ENCODE measurements at places on chromosomes 13 and 19.

DNA sequence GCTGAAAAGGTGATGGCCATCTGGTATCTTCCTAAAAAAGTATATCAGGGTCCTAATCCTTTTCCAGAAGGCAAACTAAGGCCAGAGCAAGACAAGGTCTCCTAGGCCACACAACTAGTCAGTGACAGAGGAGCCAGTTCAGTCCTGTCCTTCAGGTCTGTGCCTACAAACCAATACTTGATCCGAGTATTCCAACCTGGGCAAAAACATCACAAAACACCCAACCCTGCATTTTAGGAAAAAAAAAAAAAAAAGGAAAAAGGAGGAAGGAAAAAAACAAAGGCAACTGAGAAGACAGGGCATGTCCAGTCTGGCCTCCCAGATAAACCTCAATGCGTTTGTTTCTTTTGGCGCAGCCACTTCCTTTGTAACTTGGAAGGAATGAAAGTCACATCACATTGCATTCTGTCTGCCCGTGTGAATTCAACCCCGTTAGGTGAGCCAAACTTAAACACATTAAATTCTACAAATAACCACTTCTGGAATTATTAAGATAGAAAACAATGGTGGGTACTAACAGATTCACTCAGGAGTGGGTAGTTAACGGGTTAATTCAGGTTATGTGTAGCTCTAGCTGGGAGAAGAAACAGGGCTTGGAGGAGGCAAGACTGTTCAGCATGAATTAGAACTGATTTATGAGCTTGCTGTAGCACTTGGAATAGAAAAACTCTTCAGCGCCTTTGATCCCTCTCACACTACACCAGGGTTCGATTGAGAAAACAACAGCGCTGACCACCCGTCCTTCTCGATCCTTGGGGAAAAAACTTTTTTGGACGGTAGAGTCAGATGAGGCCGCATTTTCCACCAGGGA is 43.0 kb upstream of the HNRNPA1L2 start:
- no peak for DNase-seq

- DNase-seq, result no peak
Measured at GRCh38 chr19:13712767-13713201, 51.5 kb upstream of the MRI1 start.

DNA sequence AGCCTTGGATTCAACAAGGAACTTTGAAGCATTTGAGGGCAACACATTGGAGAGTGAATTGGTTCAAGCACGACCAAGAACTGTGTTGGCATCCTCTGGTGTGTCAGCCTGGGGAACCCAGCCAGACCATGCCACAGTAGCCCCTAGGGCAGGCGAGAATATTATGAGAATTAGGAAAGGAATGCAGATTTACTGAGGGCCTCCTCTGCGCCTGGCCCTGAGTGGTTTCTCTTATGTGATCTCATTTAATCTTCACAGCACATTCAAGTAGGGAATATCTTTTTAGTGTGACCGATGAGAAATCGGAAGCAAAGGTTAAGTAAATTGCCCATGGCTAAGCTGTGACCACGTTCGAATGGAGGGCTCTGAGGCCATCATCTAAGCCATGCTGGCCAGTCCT is 15.3 kb upstream of the ERICH6B start:
- no peak for DNase-seq

DNA sequence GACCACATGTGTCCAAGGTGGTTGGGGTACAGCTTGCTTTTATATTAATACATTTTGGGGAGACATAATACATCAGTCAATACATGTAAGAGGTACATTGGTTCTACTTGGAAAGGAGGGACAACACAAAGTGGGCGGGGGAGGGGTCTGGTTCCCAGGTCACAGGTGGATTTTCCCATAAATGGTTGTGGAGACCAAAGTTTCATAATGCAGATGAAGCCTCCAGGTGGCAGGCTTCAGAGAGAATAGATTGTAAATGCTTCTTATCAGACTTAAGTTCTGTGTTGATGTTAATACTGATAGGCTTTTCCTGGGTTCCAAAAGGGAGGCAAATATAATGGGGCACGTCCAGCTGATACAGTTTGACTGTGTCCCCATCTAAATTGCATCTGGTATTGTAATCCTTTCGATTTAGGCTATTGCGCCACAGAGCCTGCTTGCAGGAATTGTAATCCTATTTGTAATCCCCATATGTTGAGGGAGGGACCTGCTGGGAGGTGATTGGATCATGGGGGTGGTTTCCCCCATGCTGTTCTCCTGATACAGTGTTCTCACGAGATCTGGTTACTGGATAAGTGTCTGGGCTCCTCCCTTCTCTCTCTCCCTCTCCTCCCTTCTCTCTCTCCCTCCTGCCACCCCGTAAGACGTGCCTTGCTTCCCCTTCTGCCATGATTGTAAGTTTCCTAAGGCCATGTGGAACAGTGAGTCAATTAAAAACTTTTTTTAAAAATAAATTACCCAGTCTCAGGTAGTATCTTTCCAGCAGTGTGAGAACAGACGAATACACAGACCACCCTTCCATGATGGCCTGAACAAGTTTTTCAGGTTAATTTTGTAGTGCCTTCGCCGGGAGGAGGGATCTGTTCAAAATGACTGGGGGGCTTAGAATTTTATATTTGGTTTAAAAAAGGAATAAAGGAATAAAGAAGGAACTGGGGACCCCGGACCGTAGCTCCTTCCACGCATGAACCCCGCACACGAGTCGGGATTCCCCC is 44.9 kb downstream of the ZNF823 start:
- no peak for DNase-seq

DNA sequence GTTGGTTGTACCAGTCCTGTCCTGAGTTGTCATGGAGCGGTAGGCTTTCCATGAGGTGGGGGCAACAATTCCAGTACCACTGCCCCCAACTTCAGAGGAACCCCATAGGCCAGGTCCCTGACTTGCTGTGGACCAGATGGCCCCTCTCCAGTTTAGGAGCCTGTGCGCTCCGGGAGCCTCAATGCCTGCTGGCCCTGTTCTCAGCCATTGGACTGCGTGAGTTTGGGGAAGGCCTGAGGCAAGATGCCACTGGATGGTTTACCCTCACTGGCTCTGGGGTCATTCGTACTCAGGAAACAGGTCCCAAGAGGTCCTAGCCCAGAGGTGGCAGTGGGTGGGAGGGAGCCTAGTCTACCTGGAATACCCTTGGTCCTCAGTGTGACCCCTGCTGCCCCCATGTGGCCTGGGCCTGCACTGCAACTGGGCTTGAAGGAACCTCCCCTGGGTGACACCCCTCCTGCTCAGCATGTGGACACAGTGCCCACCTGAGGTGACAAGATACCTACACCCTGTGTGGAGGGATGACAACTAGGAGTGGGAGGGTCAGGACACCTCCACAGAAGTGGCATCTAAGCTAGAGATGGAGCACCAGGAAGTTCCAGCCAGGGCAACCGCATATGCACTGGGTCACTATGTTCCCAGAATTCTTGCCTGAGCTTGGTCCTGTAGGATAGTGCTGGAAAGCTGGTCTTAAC is 6.0 kb upstream of the PRR19 start:
- peak; percentile 93 for DNase-seq

GRCh38 chr13:30255696-30256095 is 51.7 kb downstream of the KATNAL1 start:
- no peak for DNase-seq

DNA sequence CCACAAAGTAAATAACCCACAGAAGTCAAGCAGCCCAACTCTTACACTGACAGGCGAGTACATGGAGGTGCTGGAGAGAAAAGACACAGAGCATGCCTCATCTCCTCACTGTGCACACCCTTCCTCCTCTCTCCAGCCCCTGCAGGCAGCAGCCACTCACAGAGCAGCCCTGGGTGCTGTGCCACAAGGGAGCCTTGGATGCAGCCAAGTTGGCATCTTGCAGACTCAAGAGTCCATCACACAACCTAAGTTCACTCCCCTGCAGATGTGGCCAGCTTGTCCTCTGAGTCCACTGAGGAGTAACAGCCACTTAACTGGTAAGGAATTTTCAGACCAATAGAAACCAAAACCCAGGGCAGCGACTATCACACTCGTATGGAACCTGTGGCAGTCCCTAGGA is 47.4 kb downstream of the BRD4 start:
- DNase-seq, result no peak

- no peak for DNase-seq
Measured at GRCh38 chr13:30366088-30366487, 56.2 kb upstream of the UBE2L5 start.

GRCh38 chr13:41742917-41743552 is 217.9 kb downstream of the VWA8 start:
- DNase-seq, result no peak

DNA sequence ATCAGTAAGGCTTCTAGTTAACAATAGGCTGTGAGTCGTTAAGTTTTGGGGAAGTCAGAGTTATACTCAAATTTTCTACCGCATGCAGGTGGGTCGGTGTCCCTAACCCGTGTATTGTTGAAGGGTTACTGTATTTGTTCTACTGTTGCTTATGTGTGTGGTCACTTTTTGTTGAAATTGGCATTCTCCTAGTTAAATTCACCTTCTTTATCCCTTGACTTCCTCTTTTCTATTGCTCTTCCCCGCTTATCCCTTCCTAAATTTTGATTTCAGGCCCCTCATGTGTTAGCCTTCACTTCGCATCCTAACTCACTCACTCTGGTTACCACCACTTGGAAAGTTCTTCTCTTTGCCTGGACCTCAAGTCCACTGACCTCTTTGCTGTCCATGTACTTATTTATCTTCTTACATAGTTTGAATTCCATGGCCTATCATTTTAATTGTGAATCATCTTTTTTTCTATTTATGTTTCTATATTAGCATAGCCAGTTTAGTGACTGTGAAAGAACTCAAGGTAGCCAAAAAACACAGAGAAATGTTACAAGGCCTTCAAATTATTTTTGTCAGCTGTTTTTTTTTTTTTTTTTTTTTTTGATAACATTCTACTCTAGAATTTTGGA is 52.9 kb downstream of the NDFIP2 start:
- no peak for DNase-seq

- DNase-seq, result no peak
Measured at GRCh38 chr19:12626958-12627357, 16.2 kb downstream of the ZNF791 start.

DNA sequence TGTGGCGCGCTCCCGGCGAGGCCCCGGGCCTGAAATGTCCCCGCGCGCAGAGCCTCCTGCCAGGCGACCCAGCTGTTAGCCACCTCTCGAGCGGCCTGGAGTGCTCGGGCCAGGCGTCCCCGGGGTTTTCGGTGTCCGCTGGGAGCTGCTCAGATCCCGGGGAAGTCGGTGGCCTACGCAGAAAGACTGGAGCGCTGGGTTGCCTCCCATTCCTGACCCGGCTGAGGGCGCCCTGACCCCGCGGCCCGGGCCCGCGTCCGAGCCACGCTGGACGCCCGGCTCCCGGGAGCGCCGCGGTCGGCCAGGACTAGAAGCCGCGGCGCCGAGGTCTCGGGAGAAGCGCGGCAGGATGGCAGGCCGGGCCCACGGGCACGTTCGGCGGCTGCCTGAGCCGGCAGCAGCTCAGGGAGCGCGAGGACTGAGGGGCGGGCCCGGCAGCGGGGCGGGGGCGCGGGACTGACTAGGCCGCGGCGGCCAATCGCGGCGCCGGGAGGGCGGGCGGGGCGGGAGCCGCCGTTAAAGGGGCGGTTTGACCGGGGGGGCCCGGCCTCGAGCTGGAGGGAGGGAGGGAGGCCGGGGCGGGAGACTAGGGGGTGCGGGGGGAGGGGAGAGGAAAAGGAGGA is 1.3 kb upstream of the ZIC2 start:
- peak; percentile 83 for DNase-seq

GRCh38 chr13:33535061-33535460 is 249.5 kb upstream of the STARD13 start:
- DNase-seq, result no peak

DNA sequence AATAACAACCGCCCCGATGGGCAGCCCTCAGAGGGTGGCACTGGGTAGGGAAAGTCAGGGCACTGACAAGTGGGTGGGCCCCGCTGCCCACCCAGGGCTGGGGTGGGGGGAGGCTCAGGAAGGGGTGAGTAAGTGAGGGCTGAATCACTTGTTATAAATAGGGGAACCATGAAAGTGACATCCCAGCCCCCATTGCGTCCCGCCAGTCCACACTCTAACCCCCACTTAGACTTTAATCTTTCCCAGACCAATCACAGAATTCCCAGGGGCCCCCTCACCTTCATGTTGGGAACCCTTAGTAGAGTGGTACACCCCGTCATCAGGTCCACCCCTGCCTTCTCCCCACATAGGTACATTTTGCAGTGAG is 37.0 kb upstream of the NANOS3 start:
- DNase-seq, result no peak

DNA sequence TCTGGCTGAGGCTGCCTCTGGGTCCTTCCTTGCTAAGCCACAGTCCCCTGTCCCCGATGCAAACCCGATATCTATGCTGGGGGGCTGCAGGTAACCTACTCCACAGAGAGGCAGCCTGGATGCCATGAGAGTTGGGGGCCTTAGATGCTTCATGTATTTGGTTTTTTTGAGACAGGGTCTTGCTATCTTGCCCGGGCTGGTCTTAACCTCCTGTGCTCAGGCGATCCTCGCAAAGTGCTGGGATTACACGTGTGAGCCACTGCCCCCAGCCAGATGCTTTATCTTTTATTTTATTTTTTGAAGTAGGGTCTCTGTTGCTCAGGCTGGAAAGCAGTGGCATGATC is 1.5 kb downstream of the ATCAY start:
- DNase-seq, result no peak

GRCh38 chr19:50449236-50449899 is 16.7 kb downstream of the MYBPC2 start:
- no peak for DNase-seq

- DNase-seq, result no peak
Measured at GRCh38 chr13:71827241-71827640, 39.8 kb downstream of the DACH1 start.

DNA sequence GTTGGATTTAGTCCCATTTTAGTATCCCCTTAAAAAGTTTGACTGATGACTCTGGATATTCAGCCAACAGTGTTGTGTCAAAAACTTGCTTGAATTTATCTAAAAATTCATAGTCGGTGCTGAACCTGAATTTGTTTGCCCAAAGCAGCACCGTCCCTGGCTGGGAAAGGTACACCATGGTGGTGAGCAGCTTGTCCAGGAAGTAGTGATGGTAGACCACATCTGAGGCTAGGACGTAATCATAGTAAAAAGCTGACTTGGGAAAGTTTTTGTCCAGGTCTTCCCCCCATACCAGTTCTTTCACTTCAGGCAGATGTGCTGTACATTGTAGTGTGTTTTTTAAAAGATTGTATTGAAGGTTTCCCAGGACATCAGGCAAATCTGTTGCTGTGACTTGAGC is 8.8 kb downstream of the METTL21C start:
- DNase-seq, result no peak

All from nephron progenitor cell (in vitro differentiated cells).